Fibroblast of skin of right quadriceps (primary cell): ENCODE measurements at places on chromosomes 6 and 20.

DNA sequence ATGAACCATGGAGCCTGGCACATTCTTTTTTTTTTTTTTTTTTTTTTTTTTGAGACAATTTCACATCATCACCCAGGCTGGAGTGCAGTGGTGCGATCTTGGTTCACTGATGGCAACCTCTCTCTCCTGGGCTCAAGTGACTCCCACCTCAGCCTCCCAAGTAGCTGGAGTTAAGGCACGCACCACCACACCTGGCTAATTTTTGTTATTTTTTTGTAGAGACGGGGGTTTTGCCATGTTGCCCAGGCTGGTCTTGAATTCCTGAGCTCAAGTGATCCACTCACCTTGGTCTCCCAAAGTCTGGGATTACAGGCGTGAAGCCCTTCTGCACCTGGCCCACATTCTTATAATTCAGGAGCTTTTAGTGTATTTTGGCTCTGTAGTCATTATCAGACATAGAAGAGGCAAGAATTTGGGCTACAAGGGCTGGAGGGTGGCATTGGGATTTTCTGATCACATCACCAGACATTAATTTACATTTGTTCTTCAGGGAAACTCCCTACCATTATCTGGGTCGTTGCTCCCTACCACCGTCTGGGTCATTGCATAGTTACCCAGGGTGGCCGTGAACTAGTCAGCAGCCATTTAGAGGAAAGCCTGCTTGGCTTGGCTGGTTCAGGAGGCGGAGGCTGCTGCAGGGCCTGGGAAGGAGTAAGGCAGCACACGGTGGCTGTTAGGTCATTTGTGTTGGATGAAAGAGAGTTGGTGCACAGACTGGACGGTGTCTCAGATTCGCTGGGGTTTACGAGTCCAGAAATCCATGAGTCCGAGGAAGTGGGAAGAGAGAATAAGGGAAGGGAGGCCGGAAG lies 17.6 kb downstream of the ARID1B start:
- DNase-seq, result no peak

DNA sequence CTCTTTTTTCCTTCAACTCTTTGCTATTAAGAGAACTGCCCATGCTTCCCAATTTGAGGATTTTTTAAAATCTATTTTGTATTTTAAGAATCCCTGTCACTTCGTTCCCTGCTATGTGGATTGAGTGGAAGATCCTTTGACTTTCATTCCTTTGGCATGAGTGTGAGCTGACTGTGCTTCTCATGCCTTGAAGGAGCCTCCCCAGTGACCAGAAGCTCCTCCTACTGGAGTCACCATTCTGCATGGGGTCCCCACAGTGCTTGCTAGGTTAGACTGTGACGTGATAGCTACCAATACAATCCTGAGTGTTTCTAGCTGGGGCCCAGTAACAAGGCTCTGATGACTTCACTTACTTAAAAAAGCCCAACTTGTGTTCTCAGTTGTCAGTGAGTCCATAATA lies 104.4 kb upstream of the LAMP5 start:
- DNase-seq, result peak; percentile 88

- peak; percentile 56 for DNase-seq
These were observed 27.4 kb upstream of the MAPRE1 start for GRCh38 chr20:32792316-32792715.

- DNase-seq, result no peak
These were observed 488.5 kb upstream of the JARID2 start for GRCh38 chr6:14757418-14757817.

DNA sequence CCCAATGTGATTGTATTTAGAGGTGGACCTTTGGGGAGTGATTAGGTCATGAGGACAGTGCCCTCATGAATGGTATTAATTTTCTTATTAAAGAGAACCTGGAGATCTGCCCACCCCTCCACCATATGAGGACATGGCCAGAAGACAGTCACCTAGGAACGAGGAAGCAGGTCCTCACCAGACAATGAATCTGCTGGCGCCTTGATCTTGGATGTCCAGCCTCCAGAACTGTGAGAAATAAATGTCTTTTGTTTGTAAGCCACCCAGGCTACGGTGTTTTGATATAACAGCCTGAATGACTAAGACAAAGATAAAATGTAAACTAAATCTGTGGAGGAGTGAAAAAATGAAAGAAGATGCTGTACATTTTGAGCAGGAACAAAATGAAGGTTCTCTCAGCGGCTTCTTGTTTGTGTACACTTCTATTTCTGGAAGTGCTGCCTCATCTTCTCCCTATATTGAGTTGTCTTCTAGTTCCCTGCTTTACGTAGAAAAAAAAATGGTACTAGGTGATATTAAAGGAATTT lies 1.5 kb upstream of the IPCEF1 start:
- no peak for DNase-seq

GRCh38 chr6:163640641-163641040 lies 226.1 kb downstream of the QKI start:
- no peak for DNase-seq

DNA sequence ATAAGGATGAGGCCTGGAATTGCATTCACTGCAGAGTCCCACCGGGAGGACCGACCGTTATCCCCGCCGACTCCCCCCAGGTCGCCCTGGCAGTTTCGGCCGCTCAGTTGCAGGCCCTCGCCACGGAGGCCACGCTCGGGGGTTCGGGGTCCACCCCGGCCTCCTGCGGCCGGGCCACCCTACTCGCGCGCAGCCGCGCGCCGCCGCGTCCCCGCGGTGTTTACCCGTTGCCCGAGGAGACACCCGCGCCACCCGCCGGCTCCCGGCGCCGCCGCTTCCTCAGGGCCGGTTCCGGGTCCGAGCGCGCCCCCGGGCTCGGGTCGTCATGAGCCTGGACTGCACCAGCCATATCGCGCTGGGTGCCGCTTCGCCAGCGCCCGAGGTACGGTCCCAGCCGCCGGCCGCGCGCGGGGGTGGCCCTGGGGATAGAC lies at the start of gene CCDC170:
Gene CCDC170 (plus strand): TSS at position 214 of the 431 bp plus-strand sequence. CDS start 112 bp downstream, at position 326.
- DNase-seq, result peak; percentile 14

- DNase-seq, result no peak
These were observed 181.0 kb downstream of the ZMYND8 start for GRCh38 chr20:47175493-47175892.

DNA sequence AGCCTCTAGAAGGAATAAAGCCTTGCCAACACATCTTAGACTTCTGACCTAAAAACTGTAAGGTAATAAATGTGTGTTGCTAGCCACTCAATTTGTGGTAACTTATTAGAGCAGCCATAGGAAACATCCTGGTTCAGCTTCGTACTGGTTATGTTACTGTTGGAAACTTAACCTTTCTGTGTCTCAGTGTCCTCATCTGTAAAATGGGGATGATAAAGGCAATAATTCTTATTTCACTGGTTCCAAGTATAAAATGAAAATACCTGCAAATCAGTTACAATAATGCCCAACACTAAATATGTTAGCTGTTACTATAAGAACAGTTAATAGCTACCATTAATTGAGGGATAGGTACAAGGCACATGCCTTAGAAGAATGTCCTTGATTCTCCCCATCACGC lies 14.3 kb upstream of the RBPJL start:
- DNase-seq, result no peak

GRCh38 chr6:71072508-71072907 lies 115.6 kb upstream of the B3GAT2 start:
- DNase-seq, result peak; percentile 10

DNA sequence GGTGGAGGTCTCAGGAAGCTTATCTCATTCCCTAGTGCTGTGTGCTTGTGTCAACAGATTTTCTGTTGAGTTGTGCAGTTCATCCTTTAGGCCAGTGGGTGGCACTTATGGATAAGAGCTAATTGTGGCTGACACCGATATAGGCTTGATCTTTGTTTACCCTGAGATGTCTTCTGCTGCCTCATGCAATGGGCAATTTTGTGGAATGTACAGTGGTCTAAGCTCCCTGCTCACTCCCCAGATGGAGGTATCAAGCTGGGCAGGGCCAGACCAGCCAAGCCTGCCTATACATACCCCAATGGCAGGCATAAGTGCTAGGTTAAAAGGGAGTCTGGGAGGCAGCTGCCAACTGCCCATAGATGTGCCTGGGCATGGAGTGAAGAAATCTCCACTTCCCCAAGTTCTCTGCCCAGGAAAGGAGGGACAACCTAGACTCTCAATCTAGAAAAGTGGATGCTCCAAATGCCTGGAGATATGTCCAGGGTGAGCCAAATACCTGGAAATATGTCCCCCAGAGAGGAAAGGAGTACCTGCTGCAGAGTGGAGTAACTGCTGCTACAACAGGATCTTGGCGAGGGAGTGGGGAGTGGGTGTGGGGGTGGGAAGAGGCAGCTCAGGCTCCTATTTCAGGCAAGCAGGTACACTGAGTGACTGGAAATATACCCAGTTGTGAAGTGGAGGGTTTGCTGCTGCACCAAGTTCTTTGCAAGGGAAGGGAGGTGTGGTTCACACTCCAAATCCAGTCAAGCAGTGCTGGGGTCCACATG lies 53.2 kb upstream of the ARG1 start:
- peak; percentile 30 for DNase-seq

- DNase-seq, result no peak
These were observed 5.7 kb downstream of the BCL2L1 start for GRCh38 chr20:31716818-31717477.

- DNase-seq, result peak; percentile 25
These were observed 303.1 kb downstream of the HAO1 start for GRCh38 chr20:7637184-7637583.

- no peak for DNase-seq
These were observed 85.3 kb downstream of the JARID2 start for GRCh38 chr6:15331143-15331542.

- no peak for DNase-seq
These were observed 86.5 kb upstream of the E2F3 start for GRCh38 chr6:20314866-20315845.
